Left ventricle myocardium inferior (tissue), 1 donor: ENCODE measurements at places on chromosomes 4 and X. TPM values are rescaled to one million over a fixed set of nuclear protein-coding genes. Genes with fewer than 3 reads are reported as not detected.
A peak's percentile ranks its signal among the peaks of the same experiment; 100 is the strongest.

GRCh38 chr4:127214016-127214415 lies 418.7 kb upstream of the INTU start:
- DNase-seq: no peak

- DNase-seq: no peak
Observed at GRCh38 chrX:151680805-151681204, 14.5 kb upstream of the PRRG3 start.

- DNase-seq: no peak
Observed at GRCh38 chrX:74788545-74789086, 136.6 kb downstream of the NEXMIF start.

The SPIN4 gene
- total RNA-seq: 0.91 TPM

DNA sequence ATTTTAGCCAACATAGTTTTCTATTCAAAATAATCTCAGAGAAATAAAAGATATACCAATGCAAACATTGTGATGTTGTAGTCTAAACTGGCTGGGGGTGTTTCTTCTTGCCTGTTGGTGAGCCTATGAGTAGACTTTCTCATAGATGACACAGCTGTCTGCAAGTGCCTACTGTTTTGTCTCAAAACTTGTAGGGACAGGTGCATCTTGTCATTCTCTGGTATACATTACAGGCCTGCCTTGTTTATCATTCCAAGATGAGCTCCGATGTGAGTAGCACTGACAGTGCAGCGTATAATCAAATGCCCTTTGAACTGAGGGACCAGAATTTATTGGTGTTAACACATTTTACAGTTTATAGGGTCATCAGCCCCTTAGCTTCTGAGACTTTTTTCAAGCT lies 353.8 kb downstream of the PRDM5 start:
- no peak for DNase-seq

GRCh38 chr4:81860111-81860510 lies 388.4 kb upstream of the RASGEF1B start:
- DNase-seq: no peak

- no peak for DNase-seq
Observed at GRCh38 chrX:115531818-115532403, 29.1 kb upstream of the PLS3 start.

DNA sequence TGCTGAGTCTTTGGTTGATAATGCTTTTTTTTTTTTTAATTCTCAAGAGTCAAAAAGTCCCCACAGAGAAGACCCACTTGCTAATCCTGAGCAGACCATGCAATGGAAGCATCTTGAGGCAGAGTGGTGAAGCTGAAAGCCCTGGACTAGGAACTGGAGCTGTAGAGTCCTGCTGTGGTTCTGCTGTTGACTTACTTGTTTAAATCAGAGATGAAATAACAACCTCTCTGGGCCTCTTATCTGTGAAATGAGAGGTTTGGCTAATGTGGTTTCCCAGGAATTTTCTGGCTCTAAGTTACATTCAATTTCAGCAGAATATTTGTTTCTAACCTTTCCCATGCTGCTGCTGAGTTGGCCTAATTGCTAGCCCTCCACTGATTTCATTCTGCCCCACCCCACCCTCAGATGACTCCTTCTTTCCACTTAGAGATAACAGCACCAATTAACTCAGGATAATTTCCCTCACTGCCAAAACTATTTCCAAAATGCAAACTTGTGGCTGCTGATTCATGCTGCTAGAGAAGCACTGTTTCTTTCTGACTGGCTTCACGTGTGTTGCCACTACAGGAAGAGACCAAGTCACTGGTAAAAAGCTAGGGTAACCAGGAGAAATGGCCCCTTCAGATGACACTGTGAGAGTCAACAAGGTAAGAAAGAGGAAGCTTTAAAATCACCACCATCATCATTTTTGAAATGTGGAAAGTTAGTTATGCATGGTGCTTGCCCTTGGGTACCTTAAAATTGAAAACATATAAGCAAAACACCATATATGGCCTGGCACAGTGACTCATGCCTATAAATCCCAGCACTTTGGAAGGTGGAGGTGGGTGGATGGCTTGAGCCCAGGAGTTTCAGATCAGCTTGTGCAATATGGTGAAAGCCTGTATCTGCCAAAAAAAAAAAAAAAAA lies 326.4 kb downstream of the DCHS2 start:
- no peak for DNase-seq

- no peak for DNase-seq
Observed at GRCh38 chrX:12223650-12224049, 85.4 kb downstream of the FRMPD4 start.

DNA sequence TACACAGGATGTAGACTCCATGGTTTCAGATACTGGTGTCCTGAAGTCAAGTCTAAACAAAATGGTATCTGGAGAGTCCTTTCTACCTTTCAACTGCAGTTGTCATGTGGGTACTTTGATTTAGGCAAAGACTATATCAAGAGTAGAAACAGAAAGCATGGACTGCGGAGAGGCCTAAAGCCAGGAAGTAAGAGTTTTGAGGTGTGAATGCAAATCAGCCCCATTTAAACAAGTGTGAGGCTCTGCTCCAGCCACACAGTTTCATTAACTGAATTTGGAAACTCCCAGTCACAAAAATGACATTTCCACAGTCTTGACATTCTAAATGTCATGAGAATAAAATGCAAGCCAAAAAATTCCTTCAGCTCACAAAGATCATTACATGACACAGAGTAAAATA lies 87.2 kb upstream of the MCF2 start:
- no peak for DNase-seq

- no peak for DNase-seq
Observed at GRCh38 chrX:150446995-150447394, 83.9 kb downstream of the MAMLD1 start.

- DNase-seq: no peak
Observed at GRCh38 chr4:181860157-181860556, 383.0 kb upstream of the TENM3 start.

DNA sequence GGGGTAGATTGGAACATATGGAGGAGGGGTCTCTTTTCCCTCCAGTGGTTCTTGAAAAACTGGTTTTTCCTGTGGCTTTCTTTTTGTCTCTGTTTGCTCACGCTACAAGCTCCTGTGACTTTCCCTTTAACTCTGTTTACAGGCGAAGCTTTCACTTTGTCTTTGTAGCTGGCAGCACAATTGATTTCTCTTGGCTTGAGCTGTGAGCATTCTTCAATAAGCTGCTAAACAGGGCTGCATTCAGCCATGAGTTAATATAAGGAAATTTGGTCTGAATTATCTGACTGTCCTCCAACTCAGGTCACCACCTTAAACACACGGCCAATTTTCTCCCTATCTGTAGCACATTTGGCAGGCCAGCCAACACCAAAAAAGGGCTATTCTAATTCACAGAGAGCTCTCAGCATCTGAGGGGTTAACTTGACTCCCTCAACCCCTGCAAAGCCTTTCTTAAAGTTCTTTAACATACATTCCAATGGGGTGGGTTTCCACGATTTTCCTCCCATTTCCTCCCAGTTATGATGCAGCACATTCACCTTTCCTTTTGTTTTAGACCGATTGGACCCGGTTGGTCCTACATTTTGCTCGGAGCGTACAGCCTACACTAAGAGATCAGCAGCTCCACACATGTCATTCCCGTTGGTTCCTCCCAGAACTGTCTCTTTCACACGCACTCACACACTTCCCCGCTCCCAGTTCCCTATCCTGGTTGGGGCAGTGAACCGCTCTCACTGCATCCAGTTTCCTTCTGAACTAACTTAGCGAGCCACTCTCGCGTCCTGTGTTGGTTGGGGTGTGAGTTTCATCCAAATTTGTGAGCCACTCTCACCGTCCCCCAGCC lies 45.4 kb downstream of the UGT2A3 start:
- DNase-seq: no peak

The TSPAN7 gene
- 14.8 TPM for total RNA-seq

The GSX2 gene
- total RNA-seq: not detected

DNA sequence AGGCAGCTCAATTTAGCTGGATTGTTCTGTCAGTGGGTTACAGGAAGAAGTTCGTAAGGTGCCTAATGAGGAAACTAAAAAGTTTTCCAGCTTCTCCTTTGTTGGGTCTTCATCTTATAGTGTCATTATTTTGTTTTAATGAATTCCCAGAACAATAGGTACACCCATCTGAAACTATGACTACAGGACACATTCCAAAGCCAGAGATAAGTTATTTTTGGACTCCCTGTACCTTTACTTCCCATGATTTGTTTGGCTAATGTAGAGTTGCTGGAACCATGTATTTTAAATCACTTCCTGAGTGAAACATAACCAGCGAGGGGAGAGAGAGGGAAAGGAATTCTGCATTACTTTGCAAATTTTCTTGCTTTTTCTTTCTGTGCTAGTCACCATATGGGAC lies 114.0 kb downstream of the CLCN5 start:
- DNase-seq: no peak

The DKK2 gene
- 4.2 TPM for total RNA-seq

The HPGD gene
- total RNA-seq: 1.4 TPM

The DGKK gene
- total RNA-seq: not detected

DNA sequence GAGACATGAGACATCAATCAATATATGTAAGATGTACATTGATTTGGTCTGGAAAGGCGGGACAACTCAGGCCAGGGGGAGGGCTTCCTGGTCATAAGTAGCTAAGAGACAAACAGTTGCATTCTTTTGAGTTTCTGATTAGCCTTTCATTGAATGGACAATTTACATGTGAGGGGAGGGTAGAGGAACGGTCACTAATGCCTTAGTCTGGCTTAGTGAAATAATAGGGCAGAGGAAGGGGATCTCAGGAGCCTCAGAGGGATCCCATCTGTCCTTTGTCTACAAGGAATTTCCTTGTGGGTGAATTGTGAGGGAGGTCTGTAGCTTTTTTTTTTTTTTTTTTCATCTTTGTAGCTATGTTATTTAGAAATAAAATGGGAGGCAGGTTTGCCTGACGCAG lies 88.3 kb downstream of the GK start:
- DNase-seq: no peak

DNA sequence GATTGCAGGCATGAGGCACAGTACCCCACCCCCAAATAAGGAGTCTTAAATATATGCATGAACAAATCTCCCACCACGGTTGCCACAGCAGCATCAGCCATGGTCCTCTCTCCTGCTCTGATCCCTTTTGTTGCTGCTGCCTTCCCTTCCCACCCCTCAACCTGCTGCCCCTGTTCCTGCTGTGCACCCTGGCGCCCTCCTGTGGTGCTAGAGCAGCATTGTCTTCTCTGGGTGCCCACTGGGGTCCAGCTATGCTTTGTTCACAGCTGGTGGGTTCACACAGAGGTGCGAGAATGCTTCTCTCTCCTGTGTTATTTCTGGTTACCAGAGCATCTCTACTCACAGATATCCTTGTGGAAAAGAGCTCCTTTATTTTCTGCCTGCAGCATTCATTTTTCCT lies 116.2 kb downstream of the GATB start:
- DNase-seq: no peak

The FAM53A gene
- 0.71 TPM for total RNA-seq

DNA sequence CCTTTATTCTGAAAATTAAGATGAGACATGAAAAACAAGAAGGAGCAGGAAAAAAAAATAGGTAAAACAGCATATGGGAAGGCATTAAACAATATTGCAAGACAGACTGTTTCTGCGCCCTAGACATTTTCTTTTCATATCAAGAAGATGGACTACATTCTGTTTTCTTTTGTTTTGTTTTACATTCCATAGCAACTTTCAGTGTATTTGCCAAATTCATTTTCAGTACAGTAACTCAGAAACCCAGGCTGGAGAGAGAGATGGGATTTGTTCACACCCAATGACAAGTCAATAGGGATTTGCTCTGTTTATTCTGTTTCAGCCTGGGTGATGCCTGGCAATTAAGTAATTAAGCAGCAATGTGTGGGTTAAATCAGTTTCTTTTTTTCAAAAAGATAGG lies 892.8 kb upstream of the DIAPH2 start:
- no peak for DNase-seq

- DNase-seq: no peak
Observed at GRCh38 chr4:179624768-179625181, 2182.5 kb upstream of the AGA start.

The BMX gene
- 3.3 TPM for total RNA-seq

DNA sequence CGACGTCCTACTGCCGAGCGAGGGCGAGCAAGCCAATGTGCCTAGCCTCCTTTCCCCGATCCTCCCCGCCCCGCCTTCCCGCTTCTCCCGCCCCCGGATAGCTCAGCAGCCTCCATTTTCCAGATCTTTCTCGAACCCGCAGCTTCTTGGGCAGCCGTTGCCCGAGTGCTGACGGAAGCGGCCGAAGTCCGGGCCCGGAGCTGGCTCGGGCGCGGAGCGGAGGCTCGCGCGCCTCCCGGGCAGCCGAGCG lies 172 bp upstream of the HSPA4L start:
- peak; percentile 86 for DNase-seq

GRCh38 chrX:44974451-44974850 lies 101.5 kb downstream of the KDM6A start:
- DNase-seq: no peak
